Activated CD4-positive, alpha-beta memory T cell treated with anti-CD3 and anti-CD28 coated beads for 36 hours (primary cell): ENCODE measurements at places on chromosomes 5 and 9.

DNA sequence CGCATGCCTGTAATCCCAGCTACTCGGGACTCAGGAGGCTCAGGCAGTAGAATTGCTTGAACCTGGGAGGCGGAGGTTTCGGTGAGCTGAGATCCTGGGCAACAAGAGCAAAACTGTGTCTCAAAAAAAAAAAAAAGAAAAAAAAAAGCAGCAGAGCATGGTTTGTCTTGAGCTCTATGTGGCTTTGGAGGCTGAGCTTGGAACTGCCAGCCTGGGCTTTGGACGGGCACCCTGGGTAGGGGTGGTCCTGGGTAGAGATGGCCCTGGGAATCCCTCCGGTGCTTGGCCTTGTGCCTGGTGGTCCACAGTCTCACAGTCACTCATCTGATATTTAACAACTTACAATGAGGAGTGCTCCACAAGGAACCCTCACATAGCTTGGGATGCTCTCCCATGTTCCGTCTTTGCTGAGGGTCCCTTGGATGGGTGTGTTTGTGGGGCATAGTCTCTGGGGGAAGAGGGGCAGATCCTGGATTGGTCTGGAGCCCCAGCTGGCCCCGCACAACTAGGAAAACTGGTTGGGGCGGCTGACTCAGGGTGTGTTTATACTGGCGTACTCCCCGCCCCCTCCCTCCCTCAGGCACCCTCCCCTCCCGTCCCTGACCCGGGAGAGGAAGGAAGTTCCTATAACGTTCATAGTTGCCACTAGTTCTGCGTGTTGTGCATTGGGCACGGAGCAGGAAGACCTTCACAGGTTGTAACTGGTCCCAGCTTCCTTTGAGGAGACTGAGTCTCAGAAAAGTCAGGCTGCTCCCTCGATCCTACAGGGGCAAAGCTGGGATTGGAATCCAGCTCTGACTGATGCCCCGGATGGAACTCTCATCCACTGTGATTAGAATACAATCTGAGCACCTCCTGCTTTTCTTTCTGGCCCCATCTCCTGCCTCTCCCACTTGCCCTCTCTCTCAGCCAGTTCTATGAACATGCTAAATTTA, 11.2 kb downstream of the IER5L start:
- peak; percentile 48 for DNase-seq

DNA sequence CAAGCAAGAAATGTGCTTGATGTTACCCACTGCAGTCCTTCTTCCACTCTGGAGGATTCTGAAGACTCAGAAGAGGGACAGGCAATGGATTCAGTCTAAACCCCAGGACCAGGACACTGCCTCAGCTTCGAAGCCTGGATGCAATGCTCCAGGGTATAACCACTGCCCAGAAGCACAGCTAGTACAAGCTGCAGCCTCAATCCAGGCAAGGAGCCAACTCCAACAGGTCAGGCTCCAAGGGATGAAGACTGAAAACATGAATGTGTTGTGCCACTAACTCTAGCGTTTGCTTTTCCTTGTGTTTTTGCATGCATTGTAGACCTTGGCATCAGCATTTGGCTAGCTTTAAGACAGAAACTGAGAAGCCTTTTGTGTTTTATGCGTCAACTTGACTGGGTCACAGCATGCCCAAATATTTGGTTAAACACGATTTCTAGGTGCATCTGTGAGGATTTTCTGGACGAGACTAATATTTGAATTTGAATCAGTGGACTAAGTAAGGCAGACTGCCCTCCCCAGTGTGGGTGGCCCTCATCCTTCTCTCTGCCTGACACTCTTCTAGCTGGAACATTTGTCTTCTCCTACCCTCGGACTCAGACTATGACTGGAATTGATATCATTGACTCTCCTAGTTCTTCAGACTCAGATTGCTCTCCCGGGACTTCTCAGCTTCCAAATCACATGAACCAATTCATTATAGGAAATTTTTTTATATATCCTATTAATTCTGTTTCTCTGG, 20.5 kb upstream of the GPX3 start:
- DNase-seq: no peak

GRCh38 chr5:123528878-123529277, 16.9 kb downstream of the CSNK1G3 start:
- DNase-seq: no peak

DNA sequence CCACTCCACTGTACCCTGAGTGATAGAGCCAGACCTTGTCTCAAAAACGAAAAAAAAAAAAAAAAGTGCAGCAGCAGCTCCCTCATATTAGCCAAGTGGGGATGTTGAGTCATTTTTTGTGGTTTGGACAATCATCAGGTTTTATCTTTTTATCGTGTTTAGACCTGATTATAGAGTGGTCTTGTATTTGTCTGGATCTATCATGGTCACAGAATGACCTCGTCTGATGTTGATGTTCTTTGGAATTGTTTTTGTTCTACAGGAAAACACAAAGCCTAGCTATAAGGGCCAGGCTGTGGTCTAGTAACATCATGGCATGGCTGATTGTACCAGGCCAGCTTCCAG, 1.6 kb upstream of the FBXW11 start:
- DNase-seq: no peak

GRCh38 chr5:958701-959571, 49.7 kb upstream of the NKD2 start:
- DNase-seq: no peak

DNA sequence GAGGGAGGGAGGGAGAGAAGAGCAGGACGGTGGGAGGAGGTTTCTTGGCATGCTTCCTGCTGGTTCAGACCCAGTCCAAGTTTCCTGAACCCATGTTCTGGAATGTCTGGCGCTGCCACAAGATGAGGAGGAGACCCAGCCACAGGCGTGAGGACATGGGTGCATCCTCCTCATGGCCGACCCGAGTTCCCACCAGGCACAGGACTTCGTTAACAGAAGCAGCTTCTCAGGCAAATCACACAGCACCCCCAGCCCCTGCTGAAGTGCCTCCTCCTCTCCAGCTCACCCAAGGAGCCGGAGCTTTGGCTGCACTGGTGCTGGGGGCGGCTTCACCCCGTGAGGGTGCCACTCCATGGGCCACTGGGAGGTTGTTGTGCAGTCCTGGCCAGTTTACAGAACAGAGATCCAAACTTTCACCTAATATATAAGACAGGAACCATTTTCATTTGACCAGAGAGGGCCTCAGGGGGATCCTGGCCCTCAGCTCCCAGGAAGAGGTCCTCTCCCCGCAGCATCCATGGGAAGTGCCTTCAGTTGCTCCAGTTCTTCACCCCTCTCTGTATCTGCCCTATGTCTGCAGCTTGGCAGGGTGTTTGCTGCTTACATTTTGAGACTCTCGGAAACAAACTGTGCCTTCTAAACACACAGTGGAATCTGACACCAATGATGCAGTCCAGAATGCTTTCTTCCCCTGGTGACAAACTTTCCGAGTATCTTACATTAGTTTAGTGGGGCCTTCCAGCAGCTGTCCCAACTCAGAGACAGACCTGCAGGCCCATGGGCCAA, 10.2 kb upstream of the NKD2 start:
- DNase-seq: peak; percentile 5

DNA sequence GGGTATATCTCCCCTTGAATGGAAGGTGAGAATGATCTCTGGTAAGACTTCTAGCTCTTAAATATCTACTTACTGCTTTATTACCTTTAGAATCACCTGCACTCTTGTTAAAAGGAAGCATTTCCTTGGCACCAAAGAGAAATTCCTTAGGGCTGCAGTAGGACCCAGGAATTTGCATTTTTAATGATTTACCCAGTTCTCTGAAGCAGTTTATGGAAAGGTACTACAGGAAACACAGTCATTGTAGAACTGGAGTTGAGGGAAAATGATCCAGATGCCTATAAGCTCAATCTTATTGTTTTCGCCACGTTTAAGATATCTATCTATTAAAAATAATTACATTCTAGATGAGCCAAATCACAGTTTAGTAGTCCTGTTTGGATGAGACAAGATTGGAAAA, 9.5 kb upstream of the C9 start:
- no peak for DNase-seq

GRCh38 chr5:171387345-171387969, at the start of gene NPM1:
NPM1 (plus strand) TSS chr5:171387849; CDS start chr5:171387949, 100 bp downstream.
- DNase-seq: peak; percentile 98

- peak; percentile 56 for DNase-seq
Measured at GRCh38 chr9:120891884-120892747, 15.1 kb upstream of the PHF19 start.

DNA sequence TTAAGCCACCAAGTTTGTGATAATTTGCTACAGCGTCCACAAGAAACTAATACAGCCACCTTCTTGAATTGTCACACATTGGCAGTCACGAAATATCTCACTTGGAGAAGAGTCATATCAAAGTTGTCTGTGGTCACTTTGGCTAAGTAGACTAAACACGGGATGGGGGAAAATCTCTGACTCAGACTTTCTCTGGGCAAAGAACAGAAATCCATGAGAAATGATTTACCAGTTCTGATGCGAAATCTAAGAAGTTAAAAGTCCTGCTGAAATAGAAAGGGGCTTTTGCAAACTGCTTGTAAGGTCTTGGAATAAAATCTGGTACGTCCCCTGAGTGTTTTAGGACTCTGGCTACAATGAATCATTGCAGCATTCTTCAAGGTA, 158.4 kb downstream of the COL23A1 start:
- DNase-seq: no peak

- DNase-seq: no peak
Measured at GRCh38 chr9:135979547-135980166, 18.5 kb upstream of the UBAC1 start.

DNA sequence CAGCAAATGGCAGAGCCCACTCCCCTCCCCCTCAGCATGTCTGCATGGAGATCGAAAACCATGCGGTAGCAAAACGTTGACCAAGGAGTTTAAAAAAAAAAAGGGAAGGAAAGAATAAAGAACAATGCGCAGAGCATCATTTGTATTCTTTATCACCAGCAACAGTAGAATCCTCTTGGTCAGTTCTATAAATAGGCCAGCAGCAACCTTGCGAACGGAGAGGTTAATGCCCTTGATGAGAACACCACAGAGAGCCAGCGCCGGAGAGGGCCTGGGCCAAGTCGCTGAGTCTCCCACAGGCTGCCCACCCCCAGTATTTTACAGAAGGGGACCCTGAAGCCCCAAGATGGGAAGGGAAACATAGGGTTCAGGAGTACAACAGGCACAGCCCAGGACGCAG, 22.7 kb downstream of the WHRN start:
- DNase-seq: no peak

DNA sequence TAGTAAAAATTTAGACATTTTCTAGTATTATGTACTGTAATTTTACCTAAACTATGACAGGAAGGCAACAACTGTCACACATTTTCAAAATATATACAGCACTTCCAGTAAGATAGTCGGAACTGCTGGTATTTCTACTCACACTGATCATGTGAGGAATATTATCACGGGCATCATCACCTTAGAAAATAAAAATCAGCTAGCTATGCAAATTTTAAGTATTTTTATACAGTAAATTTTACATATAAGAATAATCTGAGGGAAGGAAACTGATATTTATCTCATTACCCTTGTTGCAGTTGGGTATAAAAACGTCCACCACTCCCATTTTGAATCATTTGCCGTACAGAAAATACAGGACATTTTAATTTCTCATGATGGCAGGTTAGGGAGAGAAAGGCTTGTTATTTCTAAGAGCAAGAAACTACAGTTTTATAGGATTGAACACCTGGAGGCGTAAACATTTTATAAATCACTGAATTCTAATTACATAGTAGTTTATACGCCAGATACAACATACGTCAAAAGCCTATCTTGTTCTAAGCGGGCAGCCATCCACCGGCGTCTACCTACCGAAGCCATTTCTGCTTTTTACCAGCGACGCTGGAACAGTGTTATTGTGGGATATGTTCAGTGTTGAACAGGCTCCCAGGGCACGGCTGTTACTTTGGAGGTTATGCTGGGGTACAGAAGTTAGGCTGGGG, 729 bp upstream of the TNPO1 start:
- DNase-seq: no peak

GRCh38 chr5:180352116-180353047, 754 bp downstream of the GFPT2 start:
- DNase-seq: no peak

GRCh38 chr5:114857941-114858551, 311.7 kb downstream of the TRIM36 start:
- DNase-seq: no peak

- no peak for DNase-seq
Measured at GRCh38 chr9:673264-673965, 168.1 kb upstream of the DMRT1 start.
